ENCODE measurements at places on chromosomes 6 and 20.

DNA sequence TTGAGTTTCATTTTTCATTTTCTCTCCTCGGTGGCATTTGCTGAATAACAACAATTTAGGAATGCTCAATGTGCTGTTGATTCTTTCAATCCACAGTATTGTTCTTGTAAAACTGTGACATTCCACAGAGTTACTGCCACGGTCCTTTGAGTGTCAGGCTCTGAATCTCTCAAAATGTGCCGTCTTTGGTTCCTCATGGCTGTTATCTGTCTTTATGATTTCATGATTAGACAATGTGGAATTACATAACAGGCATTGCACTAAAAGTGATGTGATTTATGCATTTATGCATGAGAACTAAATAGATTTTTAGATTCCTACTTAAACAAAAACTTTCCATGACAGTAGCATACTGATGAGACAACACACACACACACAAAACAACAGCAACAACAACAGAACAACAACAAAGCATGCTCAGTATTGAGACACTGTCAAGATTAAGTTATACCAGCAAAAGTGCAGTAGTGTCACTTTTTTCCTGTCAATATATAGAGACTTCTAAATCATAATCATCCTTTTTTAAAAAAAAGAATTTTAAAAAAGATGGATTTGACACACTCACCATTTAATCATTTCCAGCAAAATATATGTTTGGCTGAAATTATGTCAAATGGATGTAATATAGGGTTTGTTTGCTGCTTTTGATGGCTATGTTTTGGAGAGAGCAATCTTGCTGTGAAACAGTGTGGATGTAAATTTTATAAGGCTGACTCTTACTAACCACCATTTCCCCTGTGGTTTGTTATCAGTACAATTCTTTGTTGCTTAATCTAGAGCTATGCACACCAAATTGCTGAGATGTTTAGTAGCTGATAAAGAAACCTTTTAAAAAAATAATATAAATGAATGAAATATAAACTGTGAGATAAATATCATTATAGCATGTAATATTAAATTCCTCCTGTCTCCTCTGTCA is 88.1 kb downstream of the SNAP25 start:
- DNase-seq, result no peak

DNA sequence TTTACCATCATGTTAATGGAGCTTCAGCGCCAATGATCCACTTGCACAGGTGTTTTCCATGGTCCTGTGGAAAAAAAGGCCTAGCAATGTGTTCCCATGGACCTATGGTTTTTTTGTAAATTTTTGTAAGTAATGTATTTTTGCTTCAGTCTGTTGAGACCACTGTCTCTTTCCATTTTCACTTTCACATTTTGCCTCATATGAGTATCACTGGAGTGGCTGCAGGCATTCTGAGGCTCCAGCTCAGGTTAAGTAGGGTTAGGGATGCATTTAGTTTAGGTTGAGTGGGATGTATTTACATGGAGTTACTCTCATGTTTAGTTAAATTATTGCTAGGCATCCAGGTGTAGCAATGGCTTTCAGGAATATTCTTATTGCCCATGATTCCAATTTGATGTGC is 19.2 kb upstream of the LMBRD1 start:
- DNase-seq, result no peak

GRCh38 chr6:44386364-44386928 is 1.1 kb upstream of the CDC5L start:
- DNase-seq, result no peak

DNA sequence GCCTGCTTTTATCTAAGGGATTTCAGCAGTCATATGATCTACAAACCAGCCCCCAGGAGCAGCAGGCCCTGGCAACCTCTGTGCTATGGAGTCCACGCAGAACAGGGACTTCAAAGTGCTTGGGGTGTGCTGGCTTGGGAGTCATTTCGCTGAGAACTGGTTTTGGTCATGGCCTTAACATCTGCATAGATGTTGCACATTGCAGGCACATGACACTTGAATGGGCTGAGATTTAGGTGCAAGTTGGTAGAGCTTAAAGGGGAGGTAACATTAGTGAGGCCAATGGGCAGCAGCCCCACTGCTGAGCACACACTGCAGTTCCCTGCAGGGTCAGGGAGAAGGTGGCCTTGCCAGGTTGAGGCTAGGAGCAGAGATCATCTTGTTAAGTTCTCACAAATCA is 43.6 kb downstream of the RREB1 start:
- no peak for DNase-seq

DNA sequence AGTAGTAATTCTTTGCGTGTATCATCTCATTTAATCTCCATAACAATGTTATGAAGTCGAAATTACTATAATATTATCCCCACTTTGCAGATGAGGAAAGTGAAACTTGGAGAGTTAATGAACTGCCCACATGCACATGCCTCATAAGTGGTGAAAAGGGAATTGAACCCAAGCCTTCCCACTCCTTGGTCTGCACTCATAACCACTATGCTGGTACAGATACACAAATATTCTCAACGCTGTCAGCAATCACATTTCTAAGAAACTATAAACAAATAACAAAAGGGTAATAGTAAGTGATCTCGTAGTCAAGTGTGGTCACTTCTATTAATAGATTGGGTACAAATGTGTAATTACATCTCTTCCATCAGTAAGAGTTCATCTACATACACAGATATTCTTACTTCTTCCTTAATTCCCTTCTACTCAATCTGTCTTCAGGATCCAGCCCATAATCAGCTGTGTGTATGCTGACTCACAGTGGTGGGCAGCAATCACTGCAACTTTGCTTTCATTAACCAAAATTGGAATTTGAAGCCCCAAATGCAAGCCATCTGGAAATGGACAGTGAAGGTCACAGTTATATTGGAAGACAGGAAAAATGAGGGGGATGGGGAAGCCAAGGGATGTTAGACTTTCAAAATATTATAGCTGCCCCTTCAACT is 6.6 kb downstream of the PRSS35 start:
- DNase-seq, result no peak

DNA sequence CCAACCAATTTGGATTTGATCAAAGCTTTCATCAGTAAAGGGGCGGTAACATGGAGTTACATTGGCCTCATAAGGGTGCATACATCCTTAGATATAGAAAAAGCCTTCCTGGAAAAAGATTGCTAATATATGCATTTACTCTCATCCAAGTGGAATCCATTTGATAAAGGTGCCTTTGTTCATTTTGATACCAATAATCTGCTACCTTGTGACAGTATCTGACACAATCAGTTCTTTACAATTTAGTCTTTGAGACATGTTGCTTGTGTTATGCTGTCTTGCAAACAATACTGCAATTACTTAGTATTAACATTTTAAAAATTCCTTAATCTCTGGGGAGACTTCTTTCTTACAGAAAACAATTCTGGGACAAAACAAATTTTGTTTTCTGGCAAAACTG is 654.4 kb upstream of the SLC35B3 start:
- DNase-seq, result no peak

DNA sequence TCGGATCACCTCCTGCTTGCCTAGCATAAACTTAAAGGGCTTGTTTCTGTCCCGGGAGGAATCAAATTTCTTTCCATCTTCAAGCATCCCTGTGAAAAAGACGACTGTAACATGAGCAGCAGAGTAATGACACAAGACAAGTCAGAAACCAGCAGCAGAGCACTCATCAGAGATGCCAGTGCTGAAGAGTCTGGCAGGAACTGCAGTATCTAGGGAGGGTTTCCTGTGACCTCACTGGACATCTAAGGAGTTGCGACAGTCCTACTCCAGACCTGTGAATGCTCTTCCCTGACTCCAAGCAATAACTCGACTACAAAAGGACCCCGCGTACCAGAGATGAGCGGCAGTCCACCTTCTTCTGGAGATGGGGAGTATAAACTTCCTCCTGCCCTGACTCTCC is 17.3 kb downstream of the FKBP1A start:
- DNase-seq, result no peak

- no peak for DNase-seq
Measured at GRCh38 chr6:130203370-130203769, 19.4 kb downstream of the SAMD3 start.
